ENCODE measurements at places on chromosomes 2 and 18. TPM values are rescaled to one million over a fixed set of nuclear protein-coding genes. Genes with fewer than 3 reads are reported as not detected.

Gene ABCG5
- polyA plus RNA-seq, result 0.16 TPM

Gene OBSL1
- 312 TPM for polyA plus RNA-seq

Gene CLHC1
- 21.2 TPM for polyA plus RNA-seq

Gene TRIB2
- polyA plus RNA-seq, result 54.9 TPM

Gene PTPRN
- polyA plus RNA-seq, result 1.7 TPM

Gene RNF25
- 57.8 TPM for polyA plus RNA-seq

Gene PROC
- polyA plus RNA-seq, result not detected

Gene COL3A1
- polyA plus RNA-seq, result 589 TPM

Gene DCC
- polyA plus RNA-seq, result 42.1 TPM

Gene OSBPL6
- 1.7 TPM for polyA plus RNA-seq
